ENCODE measurements at places on chromosomes 7 and 10.

GRCh38 chr10:110901954-110902819 lies 16.8 kb downstream of the BBIP1 start:
- DNase-seq, result no peak

- DNase-seq, result no peak
These were observed 2.3 kb downstream of the DMTF1 start for GRCh38 chr7:87154569-87154968.

DNA sequence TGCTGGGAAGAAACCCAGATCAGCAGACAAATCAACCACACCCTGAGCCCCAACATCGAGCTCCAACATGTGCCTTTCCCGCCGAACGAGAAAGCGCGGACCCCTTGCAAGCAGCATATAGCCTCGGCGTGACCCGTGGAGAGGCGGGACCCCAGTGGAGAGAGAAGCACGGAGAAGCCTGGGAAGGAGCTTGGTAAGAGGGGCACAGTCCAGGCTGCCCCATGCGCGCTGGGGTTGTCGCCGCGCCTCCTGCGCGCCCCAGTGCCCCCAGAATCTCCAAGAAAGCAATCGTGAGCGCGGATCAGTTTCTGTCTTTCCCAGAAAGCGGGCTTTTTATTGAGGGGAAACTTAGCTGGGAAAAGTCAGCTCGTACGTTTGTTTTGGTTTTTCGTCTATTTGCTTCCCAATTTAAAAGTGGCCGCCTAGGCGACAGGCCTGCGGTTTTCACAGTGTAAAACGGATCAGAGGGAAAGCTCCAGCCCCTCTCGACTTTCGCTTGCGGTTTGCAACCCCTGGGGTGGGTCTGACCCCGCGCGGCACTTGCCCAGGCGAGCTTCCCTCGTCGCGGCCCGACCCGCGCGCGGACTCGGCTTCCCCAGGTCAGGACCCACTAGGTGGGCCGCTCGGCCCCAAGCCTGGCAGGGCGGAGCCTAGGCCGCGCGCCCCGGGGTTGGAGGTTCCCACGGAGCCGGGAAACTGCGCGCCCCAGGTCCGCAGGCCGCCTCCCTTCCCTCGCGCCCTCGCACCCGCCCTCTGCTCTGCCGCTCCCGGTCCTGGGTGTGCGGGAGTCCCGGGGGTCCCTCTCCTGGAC lies 31.1 kb downstream of the SKIDA1 start:
- DNase-seq, result no peak

- peak; percentile 20 for DNase-seq
These were observed 74.4 kb upstream of the PAX2 start for GRCh38 chr10:100670828-100671479.

DNA sequence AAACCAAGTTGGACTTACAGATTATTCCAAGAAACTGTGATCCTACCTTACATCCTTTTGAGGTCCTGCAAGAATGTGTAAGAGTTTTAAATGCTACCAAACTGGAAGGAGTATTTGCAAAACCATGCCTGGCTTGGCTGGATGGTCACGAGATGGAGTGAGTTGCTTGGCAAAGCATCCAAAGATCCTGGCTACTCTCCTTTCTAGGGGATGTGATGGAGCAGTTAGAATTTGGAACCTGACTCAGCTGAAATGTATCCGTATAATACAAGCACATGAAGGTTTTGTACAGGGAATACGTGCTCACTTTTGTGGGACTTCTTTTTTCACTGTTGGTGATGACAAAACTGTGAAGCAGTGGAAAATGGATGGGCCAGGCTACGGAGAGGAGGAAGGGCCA lies 13.3 kb upstream of the SYPL1 start:
- DNase-seq, result no peak
